ENCODE measurements at places on chromosomes 7 and 10. TPM values are rescaled to one million over a fixed set of nuclear protein-coding genes. Genes with fewer than 3 reads are reported as not detected.

The BMS1 gene
- 13.7 TPM for total RNA-seq

The FOXP2 gene
- total RNA-seq = 7.9 TPM

The NKX2-3 gene
- 2.8 TPM for total RNA-seq

The PAX4 gene
- total RNA-seq = not detected

DNA sequence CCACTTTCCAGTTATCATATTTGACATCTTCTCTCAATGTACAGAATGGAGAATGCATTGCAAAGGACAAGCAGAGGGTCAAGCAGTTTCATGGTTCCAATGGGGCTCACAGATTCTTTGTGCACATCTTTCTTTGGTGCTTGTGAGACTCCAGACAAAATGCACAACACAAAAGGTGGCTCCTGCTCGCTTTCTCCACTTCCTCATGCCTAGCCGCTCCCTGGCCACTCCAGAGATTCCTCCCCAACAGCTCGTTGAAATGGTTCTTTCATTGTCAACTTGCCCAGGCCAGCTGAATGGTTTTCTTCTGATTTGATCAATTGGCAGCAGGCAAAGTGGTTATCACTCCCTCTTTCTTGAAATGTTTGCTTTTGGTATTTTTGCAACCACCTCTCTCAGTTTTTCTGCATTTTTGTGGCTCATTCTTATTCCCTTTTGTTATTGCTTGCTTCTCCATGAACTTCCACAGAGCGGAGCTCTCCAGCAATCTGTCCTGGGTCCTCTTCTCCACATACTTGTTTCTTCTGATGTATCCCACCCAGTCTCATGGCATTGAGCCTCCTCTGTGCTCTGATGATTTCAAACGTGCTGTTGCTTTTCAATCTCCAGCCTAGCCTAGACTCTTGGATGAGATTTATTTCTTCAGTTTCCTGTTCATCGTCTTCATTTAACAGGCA lies 507.8 kb upstream of the MKI67 start:
- no peak for DNase-seq

- no peak for DNase-seq
Observed at GRCh38 chr7:2923886-2924574, 79.9 kb upstream of the GNA12 start.

DNA sequence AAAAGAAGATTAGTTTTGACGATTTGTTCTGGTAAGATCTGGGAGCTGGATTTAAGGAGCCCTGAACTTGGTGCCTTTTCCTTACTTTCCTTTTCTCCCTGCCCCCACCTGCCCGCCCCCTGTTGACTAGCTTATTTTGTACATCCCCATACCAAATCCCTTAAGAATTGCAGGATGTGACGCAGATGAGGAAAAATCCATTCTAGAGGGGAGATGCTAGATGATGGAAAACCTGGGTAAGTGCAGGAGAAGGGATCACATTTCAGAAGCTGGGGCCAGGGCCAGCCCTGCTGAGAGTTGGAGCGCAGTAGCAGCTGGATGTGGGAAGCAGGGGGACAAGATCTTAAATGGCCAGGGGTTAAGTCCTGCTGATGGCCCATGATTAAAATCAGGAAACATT lies 93.9 kb downstream of the CCDC3 start:
- DNase-seq = no peak

- no peak for DNase-seq
Observed at GRCh38 chr7:6606866-6607583, 8.4 kb upstream of the ZNF853 start.

GRCh38 chr10:97612386-97612785 lies 20.9 kb downstream of the MORN4 start:
- no peak for DNase-seq

DNA sequence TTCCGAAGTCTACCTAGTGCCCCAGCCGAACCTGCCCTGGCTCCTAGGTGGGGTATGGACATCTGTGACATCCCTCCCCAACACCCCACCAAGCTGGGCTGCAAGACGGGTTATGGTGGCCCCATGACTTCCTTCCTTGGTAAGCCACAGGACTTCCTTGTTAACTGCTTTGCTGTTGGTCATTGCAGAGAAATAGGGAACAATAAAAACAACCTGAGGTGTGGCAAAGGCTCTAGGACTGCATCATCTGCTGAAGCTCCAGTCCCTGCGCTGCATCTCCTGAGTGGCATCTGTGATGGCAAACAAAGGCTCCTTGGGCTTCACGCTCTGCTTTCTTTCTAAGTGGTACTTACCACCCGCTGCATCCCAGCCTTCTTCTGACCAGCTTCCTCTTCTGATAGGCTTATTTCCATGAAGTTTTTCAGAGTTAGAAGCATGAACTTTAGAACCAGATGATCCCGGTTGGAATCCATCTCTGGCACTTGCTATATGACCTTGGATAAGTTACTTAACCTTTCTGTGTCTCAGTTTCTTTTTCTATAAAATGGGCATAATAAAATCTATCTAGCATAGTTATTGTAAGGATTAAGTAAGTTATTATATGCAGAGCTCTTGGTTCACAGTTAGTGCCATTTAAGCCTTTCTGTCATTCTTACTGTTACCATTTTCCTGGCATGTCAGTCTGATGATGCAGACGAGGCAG lies 216.8 kb downstream of the RPS24 start:
- DNase-seq = no peak

DNA sequence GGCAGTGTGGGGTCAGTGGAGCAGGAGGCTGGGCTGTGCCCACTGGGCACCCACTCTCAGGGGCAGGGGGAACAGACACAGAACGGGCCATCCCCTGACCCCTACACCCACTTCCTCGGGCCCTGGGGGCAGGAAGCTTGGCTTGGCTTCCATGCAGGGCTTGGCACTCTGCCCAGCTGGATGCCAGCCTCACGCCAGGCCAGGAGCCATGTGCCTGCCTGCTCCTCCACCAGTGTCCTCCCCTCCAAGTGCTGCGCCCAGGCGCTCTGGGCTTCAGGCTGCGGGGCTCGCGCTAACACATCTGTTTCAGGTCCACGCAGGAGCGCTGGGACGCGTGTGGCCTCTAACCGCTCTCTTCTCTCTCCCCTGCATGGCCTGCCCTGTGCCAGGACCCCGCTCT lies 12.7 kb downstream of the LDB3 start:
- no peak for DNase-seq

- no peak for DNase-seq
Observed at GRCh38 chr10:123038782-123039631, 30.2 kb downstream of the ACADSB start.

DNA sequence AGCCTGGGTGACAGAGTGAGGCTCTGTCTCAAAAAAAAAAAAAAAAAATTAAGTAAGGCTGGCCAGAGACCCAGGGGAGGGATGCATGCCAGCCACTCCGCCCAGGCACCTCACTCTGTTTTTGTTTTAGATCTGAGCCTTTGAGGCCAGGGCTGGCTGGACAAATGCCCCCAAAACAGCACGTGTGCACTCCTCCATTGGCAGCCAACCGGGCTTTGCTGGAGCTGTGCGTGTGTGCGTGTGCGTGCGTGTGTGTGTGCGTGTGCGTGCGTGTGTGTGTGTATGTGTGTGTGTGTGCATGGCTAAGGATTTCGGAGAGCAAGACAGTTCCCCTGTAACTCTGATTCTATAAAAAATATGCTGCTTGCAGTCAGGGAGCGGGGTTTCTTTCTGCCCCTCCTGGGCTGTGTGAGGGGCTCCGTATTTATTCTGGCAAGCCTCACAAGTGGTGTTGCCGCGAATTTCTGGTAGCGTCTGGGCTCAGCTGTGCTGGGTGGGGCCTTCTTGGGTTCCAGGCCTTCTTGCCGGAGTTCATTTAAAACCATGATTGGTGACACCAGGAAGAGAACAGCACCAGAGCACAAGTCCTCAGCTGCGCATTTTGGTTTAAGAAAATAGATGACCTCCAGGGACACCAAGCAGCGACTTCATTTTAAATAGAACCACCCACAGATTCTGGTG lies 28.1 kb upstream of the UNCX start:
- DNase-seq = no peak

DNA sequence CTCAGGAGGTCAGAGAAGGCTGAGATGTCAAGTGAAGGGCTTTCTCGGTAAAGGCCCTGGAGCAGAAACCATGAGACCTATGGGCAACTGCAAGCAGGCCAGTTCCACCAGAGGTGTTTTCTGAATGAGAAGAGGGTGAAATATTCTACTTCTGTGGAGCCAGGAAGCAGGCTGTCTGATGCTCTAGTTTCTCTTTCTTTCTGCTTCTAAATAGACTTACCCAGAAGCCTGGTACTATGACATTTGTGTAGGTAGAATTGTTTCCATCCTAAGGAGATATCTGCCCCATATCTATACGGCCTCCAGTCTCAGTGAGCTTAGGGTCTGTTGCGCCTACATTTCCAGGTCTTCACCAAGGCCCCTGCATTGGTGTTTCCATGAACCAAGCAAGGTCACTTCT lies 73.4 kb upstream of the CC2D2B start:
- DNase-seq = no peak

DNA sequence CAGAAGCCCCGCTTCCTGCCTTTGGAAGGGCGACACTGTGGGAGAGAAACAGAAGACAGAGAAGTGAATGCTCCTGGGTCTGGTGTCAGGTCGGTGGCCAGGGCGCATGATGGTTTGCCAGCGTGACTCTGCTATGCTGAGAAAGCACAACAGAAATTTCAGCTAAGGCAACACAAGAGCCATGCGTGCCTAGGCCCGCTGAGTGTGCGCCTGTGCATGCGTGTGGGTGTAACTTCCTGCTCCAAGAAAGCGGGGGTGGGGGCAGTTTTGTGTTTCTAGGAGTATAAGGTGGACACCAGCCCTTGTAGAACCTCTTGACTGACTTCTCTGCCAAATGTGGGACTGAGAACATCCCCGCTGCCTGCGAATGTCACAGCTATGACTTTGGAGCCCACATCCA lies 6.2 kb downstream of the IGFBP3 start:
- DNase-seq = no peak

GRCh38 chr7:37491919-37492694 lies 43.4 kb upstream of the ELMO1 start:
- DNase-seq = no peak

GRCh38 chr7:154424350-154424749 lies 372.2 kb downstream of the DPP6 start:
- no peak for DNase-seq

Data from mesenteric fat pad (tissue), 1 donor.